Suprapubic skin (tissue), 4 donors: ENCODE measurements at places on chromosomes 7 and 10.

GRCh38 chr10:109740436-109740835, 182.9 kb downstream of the XPNPEP1 start:
- no peak for DNase-seq

DNA sequence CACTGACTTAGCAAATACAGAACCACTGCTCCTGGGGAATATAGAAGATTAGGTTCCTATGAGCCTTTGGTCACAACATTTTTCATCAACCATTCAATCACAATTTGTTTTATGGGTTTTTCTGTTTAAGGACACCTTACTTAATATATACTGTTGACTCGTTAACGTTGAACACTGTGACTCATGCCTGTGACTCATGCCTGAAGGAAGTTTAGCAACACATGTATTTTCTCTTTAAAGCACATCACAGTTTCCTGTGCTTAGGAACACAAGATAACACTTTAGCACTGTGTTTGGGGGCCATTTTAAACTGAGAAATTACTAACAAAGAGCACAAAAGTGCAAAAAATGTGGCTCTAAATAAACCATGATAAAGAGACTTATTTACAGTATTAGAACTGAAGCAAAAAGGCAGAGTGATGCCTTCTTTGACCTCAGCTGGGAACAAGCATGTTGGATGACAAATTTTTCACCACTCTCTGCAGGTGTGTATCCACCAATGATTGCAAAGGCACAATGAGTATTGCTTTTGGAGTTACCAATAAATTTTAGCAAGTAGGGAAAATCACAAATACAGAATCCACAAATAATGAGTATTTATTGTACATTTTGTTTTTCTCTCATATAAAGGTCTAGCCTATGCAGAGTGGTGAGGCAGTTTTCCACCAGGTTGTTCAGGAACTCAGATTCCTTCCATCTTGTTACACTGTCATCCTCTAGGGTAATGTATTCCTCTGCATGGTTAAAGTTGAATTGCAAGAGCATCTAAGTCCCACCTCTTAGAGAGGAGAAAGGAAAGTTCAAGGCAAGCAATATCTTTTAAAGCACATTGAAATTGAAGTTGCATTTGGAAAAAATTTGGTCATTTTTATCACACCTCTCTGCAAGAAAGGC, 7.3 kb downstream of the FGFBP3 start:
- DNase-seq = no peak

- DNase-seq = no peak
Measured at GRCh38 chr10:106370751-106371150, 793.8 kb downstream of the SORCS1 start.

- no peak for DNase-seq
Measured at GRCh38 chr7:92421676-92422435, 25.4 kb upstream of the GATAD1 start.

- DNase-seq = no peak
Measured at GRCh38 chr7:142698429-142698828, 50.8 kb upstream of the PRSS1 start.
